ENCODE measurements at places on chromosomes 1 and 21.

GRCh38 chr1:66396212-66396890 is 137.6 kb upstream of the SGIP1 start:
- no peak for DNase-seq

GRCh38 chr1:41572224-41572623 is 87.7 kb upstream of the EDN2 start:
- no peak for DNase-seq

DNA sequence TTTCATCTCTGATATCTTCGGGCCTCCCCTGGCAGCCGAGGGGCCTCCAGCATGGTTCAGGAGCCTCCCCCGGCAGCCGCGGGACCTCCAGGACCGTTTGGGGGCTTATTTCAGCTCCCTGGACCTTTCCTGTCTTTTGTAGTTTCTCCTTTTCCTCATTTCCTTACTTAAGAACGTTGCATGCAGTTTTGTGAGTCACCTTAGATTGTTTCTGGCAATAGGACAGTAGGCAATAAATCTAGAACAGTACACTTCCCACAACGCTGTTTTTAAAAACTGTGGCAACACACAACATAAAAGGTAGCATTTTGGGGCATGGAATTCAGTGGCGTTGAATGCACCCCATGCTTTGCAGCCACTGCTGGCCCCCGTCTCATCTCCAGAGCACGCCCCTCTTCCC is 24.4 kb downstream of the FAAP20 start:
- no peak for DNase-seq

DNA sequence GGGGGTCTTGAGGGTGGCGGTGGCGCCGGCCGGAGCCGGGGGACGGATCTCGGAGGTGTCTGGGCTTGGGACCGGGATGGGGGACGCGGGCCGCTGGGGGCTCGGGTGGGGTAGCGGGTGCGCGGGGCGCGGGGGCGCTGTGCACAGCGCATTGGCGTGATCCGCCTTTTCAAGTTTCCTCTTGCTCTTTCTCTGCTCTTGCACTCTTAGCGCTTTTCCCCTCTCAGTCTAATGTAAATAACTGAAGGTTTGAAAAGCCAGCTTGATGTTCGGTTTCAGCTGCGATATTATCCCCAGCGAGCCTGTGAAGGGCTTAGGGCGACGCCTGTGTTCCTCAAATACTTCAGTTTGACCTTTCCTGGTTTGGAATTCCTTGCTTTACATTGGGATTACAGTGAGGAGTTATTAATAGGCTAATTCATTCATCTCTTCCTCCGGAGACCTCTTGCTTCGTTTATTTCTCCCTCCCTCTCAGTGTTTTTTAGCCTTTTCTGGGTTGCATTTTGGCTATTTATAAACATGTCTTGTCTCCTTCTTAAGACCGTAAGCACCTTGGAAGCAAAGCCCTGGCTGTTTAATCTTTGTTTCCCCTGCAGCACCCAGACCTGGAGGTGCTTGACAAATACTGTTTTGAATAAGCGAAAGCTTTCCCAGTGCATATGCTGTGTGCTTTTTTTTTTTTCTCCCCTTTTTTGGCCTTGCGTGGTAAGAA is 693 bp downstream of the RAB4A start:
- no peak for DNase-seq

GRCh38 chr1:155183775-155184221 is 10.1 kb downstream of the TRIM46 start:
- no peak for DNase-seq

DNA sequence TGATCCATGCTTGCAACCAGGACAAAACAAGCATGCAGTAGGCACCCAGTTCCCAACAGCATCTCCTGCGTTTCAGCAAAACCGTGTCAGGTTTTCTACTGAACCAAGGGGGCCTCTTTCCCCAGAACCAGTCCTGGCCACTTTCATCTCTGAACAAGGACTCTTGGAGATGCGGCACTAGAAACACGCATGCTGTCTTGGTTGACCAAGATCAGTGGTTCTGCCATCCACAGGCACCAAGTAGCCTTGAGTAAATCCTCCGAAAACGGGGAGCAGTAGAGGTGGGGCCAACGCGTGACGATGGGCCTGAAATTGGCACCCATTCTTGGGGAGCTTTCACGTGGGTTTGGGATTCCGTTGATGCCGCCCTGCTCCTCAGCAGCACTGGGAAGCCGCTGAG is 62.5 kb upstream of the AJAP1 start:
- DNase-seq, result no peak

DNA sequence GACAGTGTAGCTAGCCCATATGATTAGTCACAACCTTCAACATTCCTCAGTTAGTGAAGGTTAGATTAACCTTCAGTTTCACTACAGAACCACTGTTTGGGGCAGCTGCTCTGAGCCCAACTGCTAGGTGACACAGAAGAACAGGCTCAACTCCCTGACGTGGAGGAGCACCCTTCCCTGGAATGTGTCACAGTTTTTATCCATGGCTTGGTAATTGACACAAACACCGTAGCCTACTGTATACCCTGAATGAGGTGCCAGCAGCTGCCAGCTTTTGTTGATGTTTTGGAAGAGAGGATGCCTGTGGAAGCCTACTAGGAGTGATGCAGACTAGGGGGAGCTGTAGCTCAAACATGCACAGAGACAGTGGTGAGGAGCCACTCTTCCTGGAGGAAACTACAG is 56.6 kb upstream of the CR2 start:
- DNase-seq, result no peak

- DNase-seq, result no peak
Observed at GRCh38 chr21:15754640-15755039, 24.9 kb downstream of the USP25 start.

DNA sequence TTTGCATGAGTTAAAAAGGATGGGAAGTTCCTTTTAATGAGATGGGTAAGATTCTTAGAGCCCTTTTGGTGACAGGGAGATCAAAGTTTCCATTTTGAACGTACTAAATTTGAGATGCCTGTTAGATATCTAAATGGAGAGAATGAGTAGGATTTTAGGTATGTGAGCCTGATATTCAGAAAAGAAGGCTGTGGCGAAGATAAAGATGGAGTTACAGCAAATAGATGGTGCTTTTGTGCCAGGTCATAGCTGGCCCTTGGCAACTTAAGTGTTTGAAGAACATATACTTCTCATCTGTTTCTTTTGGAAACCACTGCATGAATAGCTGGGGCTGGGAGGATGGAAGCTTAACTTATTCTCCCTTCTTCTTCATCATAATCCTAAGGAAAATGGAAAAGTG is 282.5 kb downstream of the PTBP2 start:
- DNase-seq, result no peak

GRCh38 chr1:223161321-223161720 is 18.3 kb upstream of the TLR5 start:
- DNase-seq, result no peak

DNA sequence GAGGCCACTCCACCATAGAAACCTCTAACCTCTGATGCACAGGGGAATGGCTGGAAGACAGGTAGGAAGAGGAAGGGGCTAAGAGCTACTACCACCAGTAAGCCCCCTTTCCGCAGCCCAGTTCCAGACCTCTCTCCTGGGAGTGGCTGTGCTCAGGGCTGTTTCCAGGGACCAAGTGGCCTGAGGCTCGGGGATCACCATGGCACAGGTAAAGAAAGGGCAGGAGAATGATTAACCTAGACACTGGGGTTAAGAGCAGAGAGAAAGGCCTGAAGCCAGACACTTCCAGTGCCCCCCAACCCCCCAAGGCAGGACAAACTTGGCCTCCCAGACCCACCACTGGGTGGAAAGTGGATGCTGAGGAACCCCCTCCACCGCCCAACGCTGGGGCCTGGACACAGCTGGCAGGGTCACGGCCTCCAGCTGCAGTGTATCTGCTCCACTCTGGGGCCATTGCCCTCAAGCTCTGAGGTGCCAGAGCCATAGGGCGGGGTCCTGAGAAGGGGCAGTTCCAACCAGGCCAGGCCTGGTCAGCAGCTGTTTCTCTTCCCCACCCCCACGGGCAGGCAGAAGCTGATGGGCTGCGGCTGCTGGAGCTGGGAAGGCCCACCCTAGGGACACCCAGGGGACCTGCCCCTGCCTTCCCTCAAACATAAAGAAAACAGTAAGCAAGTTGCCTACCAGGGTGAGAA is 2.6 kb downstream of the TAGLN2 start:
- DNase-seq, result no peak

DNA sequence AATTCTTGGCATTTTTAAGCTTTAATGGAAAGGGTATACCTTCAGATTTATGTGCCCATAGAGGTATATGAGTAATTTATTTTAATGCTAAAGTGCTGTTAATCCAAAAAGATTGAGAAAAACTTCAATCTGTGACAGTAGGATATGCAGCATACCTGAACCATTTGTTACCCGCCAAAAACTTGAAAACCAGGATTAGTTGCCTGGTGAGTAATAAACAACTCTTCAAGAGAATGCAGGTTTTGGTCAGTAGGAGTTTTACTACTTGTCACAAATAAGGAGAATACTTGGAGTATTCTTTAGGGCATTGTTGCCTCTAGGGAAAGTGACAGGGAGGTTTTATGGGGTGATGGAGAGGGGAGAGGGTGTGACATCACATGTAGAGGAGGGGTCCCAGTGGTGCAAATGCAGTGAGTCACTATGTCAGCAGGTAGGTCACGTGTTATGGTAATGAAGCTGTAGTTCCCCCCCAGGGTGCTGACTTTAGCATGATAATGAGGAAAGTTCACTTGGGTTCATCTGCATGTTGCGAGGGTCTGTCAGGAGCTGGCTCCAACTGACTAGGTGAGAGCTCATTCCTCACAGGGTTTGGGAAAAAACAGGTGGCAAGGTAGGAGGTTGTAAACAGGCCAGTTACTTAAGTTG is 23.1 kb downstream of the USP25 start:
- DNase-seq, result no peak

- DNase-seq, result no peak
Observed at GRCh38 chr1:159938211-159938852, 7.1 kb downstream of the IGSF9 start.

DNA sequence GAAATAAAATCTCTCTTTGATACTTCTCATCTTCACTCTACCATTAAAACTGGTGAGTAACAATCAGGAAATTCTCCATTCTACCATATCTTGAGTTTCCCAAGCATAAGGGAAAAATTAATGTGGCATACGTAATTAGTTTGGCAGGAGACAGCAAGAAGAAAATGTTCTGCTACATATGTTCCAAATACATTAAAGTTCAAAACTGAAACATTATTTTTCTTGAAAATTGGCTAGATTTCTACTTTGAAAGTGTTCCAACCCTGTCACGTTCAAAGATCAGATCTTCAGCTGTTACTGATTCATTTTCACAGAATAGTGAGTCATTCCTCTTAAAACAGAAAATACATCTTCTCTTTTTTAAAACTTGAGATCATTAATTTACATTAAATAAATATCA is 48.5 kb downstream of the PIGK start:
- DNase-seq, result no peak

- DNase-seq, result no peak
Observed at GRCh38 chr1:34794001-34794789, 1.4 kb downstream of the GJA4 start.

Measured in hypothalamus (tissue), 51 donors.